HL-60 (cell line): ENCODE measurements at places on chromosomes 16 and 17.

- no peak for DNase-seq
These were observed 59.5 kb downstream of the RBBP6 start for GRCh38 chr16:24598777-24599437.

DNA sequence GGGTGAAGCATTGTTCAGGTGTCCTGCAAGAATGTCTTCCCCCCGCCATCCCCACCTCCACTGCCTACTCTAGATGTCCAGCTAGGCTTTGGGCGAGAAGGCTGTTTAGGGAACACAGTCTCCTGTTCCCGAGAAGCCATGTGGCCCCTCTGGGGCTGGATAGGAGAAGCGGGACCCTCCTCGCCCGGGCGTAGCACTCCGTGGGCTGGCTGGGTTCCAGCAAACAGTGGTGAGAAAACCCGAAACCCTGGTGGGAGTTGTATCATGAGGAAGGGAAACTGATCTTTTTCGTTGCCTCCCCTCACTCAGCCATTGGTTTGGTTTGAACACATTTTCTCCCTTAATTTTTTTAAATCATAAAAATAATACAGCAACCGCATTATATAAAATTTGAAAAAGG lies 56.6 kb downstream of the IRF8 start:
- no peak for DNase-seq

DNA sequence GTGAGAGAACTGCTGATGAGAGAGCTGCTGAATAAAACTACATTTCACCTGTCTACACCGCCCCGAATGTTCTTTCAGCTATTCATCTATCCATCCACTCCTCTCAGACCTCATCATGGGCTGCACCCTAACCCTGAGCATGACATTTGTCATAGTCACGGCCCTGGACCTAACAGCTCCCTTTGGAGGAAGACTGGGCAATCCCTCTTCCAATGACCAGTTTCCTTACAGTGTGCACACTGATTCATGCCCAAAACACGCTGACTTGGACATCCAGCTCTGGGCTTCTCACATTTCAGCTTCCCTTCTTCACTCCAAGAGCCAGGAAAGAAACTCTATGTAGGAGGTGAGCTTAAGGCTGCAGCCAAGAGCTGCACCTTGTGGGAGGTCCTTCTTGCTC lies 41.8 kb upstream of the ARL4D start:
- DNase-seq = no peak

DNA sequence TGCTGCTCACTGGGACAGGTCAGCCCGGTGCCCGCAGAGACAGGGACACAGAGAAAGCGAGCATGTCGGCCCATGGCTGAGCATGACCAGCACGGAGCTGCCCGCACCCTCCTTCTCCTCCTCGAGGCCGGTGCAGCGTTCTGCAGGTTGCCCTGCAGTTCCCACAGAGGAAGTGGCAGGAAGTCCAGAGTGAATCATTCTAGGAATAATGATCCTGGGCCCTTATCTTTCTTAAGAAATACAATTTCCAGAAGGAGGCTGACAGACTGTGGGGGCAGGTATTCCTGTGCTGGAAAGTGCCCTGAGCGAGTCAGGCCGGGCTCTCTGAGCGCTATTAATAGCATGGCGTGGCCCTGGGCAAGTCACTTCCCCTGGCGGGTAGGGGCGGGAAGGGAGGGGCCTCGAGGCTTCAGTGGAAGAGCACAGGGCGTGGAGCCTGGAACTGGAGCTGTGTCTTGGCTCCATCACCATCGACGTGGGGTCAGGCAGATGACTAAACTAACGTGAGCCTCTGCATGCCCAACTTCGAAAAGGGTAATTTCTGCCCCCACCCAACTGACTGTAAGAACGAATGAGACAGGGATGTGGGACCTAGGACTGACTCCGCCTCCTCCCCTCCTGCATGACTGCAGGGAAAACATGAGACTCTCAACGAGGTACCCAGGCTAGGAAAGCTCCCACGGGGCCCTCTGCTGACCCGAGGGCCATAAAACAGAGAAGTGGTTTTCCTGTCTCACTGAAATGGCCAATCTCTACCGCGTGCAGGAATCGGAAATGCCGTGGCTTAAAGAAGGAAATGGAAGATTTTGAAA lies 9.8 kb downstream of the TMEM204 start:
- DNase-seq = peak; percentile 89

GRCh38 chr17:47846716-47847340 lies 4.1 kb downstream of the SP6 start:
- DNase-seq = no peak

GRCh38 chr17:81483085-81483861 lies 29.3 kb downstream of the ACTG1 start:
- peak; percentile 53 for DNase-seq

GRCh38 chr17:52673791-52674190 lies 515.3 kb upstream of the CA10 start:
- DNase-seq = no peak

GRCh38 chr16:9264067-9264466 lies 172.6 kb downstream of the HAPSTR1 start:
- no peak for DNase-seq

DNA sequence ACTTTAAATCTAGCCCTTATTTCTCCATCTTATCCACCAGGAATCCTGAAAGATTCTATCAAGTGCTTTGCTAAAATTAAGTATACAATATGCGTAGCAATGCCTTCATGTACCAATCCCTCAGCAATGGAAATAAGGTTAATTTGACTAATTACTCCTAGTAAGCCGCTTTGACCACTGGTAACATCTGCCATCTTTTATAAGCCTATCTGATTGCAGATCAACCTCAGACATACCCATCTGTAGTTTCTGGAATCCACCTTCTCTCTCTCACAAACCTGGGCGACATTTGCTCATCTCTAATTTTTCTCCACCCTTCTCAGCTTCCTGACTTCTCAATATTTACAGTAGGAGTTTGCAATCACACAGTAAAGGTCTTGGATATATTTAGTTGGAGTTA lies 138.8 kb upstream of the CRHR1 start:
- no peak for DNase-seq

- no peak for DNase-seq
These were observed 26.7 kb downstream of the MAF start for GRCh38 chr16:79573884-79574283.

DNA sequence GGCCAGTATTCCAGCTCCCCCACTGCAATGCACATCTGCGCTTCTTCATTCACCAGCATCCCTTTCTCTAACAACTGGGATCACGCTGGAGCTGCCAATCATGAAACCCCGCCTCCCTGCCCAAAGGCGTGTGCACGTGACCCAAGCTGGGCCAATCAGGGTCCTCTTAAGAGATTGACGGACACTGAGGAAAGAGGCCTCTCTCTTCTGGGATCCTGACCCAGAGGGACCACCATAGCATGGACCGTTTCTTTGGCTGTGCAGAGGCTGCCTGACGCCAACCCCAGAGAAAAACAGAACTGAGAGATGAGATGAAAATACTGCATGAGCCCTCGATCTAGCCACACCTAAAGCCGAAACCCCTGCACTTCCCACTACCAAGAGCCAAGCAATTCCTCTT lies 32.0 kb downstream of the COTL1 start:
- no peak for DNase-seq

GRCh38 chr17:35087731-35088355 lies 24.3 kb upstream of the RFFL start:
- DNase-seq = peak; percentile 54

DNA sequence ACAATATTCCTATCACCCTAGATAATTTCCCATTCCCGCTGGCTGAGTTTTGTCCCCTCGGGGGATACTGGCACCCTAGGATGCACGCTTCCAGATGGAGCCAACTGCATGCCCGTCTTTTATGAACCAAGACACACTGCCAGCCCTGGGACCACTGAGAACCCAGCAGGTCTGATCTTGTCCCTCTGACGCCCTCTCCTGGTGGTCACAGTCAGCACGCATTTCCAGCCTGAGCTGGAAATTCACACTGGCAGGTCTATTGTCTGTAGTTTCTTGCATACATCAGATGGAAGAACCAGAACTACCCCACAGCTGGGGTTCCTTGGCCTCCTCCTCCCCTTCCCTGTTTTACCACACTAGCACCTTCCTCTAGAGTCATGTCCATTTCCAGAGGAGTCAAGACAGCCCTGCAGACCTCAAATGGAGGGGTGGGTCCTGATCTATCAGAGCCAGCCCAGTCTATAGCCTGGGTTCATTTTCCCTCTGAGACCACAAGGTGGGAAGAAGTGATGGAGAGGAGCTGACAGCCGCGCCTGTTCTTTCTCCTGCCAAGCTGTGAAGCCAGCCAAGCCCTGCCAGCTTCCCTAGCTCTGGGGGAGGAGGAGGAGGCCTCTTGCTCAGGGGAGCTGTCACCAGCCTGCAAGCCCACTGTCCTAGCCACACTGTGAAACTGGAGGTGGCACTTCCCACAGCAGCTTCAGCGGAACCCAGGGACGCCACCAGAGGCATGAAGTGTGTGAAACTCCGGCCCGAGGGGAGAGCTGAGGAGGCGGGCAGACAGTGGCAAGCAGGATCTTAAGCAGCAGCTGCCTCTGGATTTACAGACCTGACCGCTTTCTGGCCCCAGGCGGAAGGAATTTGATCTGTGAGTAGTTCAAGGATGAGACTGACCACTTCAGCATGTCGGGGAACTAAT lies 29.3 kb downstream of the MXRA7 start:
- peak; percentile 75 for DNase-seq

- no peak for DNase-seq
These were observed 5.9 kb upstream of the CCDC154 start for GRCh38 chr16:1450218-1450617.

GRCh38 chr16:78503602-78504001 lies 404.1 kb downstream of the WWOX start:
- DNase-seq = peak; percentile 41

DNA sequence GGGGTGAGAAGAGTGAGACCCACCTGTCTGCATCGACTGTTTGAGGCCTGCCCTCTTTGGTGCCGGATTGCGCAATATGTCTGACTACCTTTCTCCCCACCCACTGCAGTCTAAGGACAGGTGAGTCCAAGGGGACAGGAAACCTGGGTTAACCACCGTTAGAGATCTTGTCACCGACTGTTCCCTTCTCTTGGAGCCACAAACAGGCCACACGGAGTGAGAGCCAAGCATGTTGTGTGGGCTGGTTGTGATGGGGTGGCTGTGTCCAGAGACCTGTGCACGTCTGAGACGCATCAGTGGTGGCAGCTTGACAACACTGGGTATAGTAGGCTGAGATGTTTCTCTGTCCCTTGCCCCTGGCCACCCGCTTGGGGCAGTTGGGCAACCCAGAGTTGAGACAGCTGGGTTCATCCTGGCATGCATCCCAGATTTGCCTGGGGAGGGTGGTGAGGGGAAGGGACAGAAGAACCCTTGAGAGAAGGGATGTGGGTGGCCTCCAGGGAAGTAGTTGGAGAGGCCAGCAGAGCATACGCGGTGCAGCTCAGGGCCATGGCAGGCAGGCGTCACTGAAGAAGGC lies 21.4 kb downstream of the MPRIP start:
- DNase-seq = no peak

DNA sequence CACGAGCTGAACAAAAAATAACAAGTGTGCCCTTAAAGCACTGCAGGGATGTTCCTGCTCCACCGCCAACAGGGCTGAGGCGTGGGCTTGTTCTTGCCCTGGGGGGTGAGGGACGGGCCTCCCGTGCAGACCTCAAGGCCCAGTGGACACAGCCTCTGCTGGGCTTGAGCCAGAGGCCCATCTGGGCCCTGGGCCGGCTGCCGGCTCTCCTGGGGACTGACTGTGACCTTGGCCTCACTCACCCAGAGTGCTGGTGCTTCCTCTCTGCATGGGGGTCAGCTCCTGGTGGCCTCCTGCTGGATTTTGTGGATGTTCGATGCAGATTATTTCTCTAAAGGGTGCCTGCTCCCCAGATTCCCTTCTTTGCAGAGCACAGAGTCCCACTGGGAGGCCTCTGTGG lies 54.2 kb upstream of the CDR2 start:
- no peak for DNase-seq

GRCh38 chr17:11628374-11628773 lies 30.1 kb downstream of the DNAH9 start:
- DNase-seq = no peak

GRCh38 chr16:1305823-1306222 lies 3.6 kb upstream of the UBE2I start:
- no peak for DNase-seq

DNA sequence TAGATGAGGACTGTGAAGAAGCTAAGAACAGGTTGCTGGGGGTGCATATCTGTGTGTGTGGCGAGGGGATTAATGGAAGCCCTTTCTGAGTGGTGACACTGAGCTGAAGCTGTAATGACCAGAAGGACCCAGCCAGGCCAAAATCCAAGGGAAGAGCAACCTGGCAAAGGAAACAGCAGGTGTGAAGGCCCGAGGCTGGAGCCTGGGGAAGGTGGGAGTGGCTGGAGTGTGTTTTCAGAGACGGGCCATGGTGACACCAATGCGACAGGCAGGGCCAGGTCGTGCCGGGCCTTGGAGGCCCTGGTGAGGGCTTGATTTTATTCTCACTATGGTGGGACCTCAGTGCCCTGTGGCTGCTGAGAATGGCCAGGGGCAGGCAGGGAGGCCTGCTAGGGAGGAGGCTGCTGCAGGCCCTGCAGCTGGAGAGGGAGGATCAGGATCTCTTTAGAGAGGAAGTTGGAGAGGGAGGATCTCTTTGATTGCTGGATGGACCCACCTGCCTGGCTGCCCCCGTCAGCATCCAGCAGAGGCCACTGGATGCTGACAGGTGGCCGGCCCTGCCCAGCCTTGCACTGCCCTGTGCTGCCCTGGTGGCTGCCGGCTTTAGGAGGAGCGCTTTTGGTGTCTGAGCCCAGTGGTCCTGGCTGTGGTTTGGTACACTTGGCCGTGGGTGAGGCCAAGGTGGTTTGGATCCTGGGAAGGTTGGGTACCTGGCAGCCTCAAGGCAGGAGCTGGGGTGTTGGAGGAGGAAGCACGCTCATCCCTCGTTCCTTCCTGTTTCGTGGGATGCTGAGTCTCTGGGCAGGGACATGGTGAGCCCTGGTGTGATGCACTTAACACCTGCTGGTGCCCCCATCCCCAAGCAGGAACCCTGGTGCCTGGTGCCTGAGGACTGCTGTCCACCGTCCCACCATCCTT lies 188.3 kb downstream of the SEC14L1 start:
- no peak for DNase-seq

- DNase-seq = no peak
These were observed 3.9 kb downstream of the NFATC3 start for GRCh38 chr16:68089067-68089466.

GRCh38 chr17:41864498-41864835 lies 756 bp downstream of the KLHL11 start:
- no peak for DNase-seq

GRCh38 chr17:78716292-78716691 lies 65.8 kb downstream of the CYTH1 start:
- no peak for DNase-seq

DNA sequence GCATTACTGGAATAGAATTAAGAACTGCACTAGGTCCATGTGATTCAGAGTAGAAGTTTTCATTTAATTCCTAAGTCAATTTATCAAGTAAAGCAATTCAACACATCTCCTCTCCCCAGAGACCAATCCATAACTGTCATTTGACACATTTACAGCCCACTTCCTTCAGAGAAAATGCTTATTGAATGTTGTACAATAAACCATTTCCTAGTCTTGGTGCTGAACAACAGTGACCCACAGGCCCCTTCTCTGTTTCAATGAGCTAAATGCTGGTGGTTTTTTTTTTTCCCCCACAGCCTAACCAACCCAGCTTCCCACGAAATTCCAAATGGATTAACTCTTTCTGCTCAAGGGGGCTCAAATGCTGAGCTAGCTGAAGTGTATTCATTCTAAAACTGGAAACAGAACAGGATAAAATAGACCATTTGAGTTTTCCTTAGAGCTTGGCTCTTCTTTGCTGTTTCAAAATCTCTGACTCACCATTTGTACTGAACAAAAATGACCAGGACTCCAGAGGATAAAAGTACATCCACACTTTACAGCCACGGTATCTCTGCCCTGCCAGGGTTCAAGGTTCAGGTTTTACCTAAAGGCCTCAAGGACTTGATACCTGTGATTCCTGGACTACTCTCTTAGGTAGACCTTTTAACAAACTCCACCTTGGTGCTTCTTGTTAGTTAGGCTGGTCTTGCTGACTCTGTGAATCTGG lies 62.3 kb downstream of the TMEM100 start:
- no peak for DNase-seq
